ENCODE measurements at places on chromosomes 5 and 9.

DNA sequence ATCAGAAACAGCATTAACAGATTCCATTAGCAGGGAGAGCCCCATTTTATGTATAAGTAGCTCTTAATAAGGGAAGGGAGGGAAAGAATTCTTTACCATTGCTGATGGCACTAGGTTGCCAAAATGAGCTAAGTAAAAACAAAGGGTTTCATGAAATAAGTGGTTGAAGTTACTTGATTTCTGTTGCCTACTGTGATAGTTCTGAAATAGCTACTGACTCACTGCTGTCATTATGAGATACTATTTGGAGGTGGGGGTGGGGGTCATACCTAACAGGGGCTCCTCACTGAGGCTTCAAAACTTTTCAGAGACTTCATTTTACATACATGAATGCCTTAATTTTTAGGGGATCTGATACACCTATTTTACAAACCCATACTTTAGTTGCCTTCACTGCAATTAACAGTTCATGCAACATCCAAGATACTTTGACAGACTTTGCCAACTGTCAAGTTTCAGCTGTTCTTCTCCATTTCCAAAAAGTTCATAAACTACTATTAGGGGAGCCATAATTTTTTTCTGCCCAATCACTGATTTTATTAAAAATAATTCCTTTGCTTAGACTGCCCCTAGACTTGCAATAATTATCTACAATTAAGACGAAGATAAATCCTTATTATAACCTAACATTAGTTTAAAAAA lies 4.6 kb downstream of the HOMER1 start:
- DNase-seq, result no peak

GRCh38 chr5:125011014-125011413 lies 264.6 kb upstream of the ZNF608 start:
- no peak for DNase-seq

GRCh38 chr5:105430516-105430915 lies 1867.9 kb upstream of the NUDT12 start:
- no peak for DNase-seq

DNA sequence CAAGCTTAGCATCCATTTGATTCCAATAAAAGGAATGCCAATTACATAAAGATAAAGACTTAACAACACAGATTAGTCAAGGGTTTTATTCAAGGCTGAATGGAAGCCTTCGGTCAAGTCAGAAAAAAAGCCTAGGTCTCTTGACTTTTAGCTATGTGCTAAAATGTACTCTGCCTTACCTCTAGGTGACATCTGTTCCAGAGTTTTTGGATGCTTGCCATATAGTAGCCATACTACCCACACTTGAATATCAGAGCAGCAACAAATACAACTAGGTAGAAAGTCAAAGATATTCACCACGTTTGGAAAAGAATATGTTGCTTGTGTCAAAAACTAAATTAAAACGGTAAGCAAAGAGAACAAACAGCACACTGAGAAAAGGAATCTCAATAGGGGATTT lies 484.7 kb downstream of the ELAVL2 start:
- DNase-seq, result no peak

DNA sequence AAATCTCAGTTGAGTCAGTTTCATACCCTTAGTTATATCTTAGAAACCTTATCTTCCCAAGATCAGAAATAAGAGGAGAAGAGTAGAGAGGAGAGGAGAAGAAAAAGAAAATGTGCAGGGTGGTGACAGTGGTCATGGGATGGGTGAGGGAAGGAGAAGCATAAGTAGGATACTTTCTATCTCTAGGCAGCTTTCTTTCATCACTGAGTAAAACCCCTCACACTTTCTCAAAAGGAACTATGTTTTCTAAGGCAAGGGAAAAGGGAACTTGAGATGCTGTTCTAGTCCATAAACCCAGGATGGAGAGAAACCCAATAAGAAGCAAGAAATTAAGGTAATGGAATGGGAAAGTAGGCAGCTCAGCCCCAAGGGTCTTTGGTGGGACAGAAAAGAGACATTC lies 225.3 kb downstream of the MCTP1 start:
- no peak for DNase-seq

- no peak for DNase-seq
Measured at GRCh38 chr9:107219486-107220077, 63.5 kb upstream of the RAD23B start.

- DNase-seq, result no peak
Measured at GRCh38 chr5:151904909-151905308, 19.7 kb downstream of the GLRA1 start.
